NCI-H2227 treated with DMSO at 0.1 percent for 48 hours (cell line): ENCODE measurements at places on chromosomes 5 and 9.

DNA sequence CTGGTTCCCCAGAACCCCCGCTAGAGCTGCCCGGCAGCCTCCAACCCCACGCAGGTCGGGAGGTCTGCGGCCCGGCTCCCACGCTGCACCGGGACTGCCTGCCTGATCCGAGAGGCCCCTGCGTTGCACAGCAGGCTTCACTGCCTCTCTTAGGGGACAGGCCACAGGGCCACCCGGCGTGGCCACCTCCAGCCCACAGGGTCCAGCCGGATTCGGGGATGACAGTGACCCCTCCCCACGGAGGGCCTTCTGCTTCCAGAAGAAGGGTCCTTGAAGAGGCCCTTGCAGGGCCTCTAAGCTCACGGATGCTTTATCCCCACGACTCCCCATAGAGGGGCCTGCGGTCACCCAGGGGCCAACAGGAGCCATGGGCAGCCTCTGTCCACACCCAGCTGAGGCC lies 66.1 kb upstream of the PPP1R26 start:
- no peak for DNase-seq

GRCh38 chr5:157143127-157143971 lies 684 bp upstream of the MED7 start:
- DNase-seq = peak; percentile 93

GRCh38 chr5:91244380-91245073 lies 138.6 kb downstream of the ARRDC3 start:
- no peak for DNase-seq

GRCh38 chr5:35056686-35057085 lies 8.9 kb upstream of the AGXT2 start:
- DNase-seq = no peak

GRCh38 chr5:160387445-160387844 lies 12.4 kb downstream of the FAM200C start:
- no peak for DNase-seq

DNA sequence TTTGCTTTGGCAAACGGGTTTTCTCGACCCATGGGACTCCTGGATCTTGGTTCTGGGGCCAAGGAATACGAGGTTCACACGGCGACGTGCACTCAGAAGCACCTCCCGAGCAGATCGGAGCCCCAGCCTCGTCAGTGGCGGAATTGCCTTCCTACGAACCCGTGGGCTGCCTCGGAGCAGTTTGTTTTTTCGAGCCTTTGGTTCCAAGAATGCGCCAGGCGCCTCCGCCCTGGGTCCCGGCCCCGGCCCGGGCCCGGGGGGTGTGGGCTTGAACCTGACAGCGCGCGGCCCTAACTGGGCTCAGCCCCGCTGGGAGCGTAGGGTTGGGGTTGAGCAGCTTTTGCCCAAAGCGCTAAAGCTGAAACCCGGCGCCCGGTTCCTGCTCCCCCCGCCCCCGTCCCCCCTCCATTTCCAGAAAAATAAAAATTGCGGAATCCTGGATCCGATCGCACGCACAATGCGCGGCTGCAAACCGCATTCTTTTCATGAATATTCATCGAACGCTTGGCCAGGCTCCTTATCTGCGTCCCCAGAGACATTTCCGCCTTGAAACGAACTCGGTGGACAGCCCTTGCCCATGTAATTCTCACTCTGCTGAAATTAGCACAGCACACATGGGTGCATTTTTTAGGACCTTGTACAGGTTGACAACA lies 1.0 kb downstream of the BASP1 start:
- no peak for DNase-seq

DNA sequence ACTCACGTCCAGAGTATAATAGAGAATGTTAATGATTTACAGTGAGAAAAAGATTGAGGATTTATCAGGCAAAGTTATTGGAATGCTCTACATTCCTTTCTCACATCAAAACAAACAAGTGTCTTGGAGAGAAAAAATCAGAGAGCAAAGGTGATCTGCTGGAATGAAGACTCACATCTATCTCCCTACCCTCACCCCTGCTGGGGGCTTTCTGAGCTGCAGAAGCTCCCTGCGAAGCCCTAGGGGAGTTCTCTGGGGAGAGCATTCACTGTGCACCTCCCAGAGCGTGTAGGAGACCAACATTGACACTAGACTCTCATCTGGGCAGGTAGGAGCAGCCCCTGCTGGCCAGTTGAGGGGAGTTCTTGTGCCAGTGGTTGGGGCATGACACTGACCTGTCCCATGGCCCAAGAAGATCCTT lies 76.6 kb upstream of the ADAMTS16 start:
- DNase-seq = no peak

DNA sequence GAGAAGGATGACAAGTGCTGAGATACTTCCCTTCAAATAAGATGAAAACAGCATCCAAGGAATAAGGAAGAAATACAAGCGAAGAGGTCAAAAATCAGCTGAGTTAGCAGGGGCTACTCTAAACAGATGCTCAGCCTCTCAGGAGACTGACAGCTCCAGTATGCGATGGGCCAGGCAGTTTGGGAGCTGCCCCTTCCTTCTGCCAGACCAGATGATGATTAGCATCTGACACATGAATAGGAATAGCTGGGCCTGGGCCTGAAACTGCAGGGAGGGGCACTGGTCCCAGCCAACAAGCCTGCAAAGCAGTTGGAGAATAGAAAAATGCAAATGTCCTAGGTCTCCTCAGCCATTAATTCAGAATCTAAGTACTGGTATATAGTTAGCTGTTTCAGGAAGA lies 13.1 kb upstream of the MAP3K1 start:
- DNase-seq = no peak

DNA sequence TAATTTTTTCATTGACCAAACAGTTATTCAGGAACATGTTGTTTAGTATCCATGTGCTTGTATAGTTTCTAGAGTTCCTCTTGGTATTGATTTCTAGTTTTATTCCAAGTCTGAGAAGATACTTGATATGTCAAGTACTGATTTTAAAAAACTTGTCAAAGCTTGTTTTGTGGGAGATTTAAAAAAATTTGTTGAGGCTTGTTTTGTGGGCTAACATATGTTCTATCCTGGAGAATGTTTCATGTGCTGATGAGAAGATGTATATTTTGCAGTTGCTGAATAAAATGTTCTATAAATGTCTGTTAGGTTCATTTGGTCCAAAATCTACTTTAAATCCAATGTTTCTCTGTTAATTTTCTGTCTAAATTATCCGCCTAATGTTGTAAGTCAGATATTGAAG lies 1065.1 kb upstream of the WWC1 start:
- DNase-seq = no peak

GRCh38 chr5:98755406-98755805 lies 18.1 kb upstream of the RGMB start:
- no peak for DNase-seq

DNA sequence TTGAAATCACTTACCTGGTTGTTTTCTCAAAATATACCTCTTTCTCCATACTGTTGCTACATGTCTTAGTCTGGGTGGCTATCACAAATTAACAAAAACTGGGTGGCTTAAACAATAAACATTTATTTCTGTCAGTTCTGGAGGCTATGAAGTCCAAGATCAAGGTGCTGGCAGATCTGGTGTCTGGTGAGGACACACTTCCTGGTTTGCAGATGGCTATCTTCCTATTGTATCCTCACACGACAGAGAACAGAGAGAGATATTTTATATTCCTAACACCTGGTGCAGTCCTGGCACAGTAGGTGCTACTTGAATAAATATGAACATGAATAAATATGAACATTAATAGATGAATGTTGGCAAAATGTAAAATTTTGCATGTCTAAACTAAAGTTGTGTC lies 164.3 kb upstream of the ACOT12 start:
- no peak for DNase-seq

DNA sequence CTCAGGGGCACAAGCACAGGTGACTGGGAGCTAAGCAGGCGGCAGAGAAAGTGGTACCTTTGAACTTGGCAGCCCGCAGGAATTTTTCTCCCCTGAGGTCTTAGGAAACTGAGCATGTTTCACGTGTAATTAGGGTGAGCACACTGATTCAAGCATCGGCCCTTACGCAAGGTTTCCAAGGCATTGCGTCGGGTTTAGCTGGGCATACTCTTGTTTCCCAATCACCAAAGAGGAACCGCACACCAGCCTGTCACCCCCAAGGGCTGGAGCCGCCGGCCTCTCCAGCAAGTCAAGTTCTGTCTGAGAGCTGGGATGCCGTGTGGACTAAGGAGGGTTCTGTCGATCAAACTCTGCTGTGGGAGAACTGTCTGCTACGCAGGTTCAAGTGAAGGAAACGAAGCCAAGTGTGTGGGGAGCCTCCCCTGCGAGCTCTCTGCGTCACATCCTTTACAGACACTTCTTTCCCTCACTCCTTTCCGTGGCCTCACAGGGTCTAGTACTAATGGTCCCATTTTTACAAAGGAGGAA lies 53.0 kb downstream of the ERGIC1 start:
- no peak for DNase-seq

- peak; percentile 66 for DNase-seq
Observed at GRCh38 chr5:174520420-174521396, 203.7 kb upstream of the MSX2 start.

DNA sequence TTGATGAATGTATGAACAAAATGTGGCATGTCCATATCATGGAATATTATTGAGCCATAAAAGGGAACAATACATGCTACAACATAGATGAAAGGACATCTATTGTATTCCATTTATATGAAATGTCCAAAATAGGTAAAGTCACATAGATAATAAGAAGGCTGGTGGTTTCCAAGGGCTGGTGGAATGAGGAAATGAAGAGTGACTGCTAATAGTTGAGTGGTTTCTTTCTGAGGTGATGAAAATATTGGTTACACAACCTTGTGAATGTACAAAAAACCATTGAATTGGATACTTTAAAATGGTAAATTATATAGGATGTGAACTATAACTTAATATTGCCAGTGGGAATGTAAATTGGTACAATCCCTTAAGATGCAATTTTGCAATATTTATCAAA lies 5.2 kb downstream of the ARSB start:
- no peak for DNase-seq

- no peak for DNase-seq
Observed at GRCh38 chr9:21160178-21160577, 6.3 kb downstream of the IFNA21 start.
